Fibroblast of villous mesenchyme (primary cell): ENCODE measurements at places on chromosomes 7 and 10.
A peak's percentile ranks its signal among the peaks of the same experiment; 100 is the strongest.

DNA sequence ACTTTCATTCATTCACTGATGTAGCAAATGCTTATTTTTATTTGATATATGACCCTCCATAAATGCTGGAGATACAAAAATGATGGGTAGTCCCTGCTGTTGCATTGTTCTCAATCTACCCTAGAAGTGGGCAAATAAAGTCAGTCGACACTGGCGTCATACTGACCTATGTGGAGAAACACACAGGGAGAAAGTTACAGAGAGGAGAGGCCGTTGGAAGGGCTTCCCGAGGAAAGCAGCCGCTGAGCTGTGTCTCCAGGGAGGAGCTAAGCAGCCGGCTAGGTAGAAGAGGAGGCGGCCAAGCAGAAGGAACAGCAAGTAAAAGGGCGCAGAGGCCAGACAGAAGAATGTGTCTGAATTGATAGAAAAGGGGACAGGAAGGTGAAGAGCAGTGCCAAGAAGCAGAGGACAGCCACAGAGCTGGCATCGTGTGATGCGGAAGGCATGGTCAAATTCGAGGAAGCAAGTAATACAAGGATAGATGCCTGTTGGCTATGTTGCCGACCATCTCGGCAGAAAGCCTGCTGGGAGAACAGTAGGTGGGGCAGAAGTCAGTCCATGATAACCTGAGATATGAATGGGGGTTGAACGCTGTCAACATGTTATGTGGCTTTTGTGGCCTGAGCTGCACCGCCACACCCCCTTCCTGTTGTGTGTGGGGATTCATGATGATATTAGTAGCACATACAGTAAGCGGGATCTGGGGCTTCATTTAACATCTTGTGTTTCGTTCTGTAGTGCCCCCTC, 25.9 kb downstream of the ST8SIA6 start:
- DNase-seq: no peak

- no peak for DNase-seq
These were observed 19.1 kb downstream of the PDE1C start for GRCh38 chr7:32051128-32051527.

DNA sequence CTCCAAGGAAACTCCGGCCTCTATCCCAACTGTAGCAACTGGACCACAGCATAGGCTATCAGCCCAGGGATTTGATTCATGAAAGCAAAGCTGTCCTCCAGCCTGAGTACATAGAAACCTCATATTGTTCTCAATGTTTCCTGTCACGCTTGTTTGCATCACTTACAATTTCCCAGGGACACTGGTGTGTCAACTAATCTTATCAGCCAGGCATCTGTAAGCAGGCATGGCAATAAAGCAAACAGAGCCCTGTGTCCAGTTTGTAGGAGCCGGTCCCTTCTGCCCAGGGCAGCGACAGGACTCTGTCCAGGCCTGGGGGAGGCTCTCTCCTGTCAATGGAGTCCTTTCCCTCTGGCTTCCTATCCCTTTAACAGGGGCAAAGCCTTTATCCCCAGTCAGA, 23.0 kb upstream of the CDHR3 start:
- DNase-seq: no peak

GRCh38 chr7:129160161-129160905, 15.8 kb downstream of the TSPAN33 start:
- DNase-seq: no peak

DNA sequence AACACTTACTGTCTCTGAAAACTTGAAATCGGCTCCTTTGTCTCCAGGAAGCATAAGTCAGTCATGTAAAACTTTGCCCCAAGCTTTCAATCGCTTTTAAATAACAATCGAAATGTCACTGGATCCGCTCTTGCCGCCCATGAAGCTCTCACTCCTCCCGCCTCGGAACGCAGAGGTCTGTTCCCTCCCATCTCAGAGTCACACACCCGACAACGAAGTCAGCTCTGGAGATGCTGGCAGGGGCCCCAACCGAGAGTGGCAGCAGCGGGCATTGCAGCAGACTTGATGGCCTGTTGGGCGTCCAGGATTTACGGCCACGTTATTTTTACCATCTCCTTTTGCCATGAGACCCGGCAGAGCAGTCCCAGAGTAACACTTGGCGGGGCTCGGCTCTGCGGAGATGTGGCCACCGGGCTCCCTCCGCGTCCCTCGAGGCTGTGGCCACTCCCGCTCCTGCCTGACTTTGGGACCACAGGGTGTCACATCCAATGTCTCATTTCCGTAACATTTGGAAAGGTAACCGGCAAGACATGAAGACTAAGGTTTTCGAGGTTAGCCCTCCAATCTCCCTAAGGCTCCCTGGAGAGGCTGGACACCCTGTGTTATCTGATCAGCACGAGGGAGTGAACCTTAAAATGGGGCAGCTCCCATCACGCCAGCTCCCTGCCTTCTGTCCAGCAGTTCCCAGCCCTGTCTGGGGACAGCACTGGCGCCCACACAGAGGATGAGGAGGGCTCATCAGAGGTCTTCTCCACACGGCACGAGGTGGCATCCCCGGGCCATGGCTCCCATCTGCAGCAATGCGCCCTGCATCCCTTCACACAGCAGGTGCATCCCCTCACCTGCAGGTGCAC, 62.8 kb upstream of the ADGRA1 start:
- no peak for DNase-seq

GRCh38 chr7:33196221-33196620, 66.9 kb downstream of the BBS9 start:
- DNase-seq: no peak

DNA sequence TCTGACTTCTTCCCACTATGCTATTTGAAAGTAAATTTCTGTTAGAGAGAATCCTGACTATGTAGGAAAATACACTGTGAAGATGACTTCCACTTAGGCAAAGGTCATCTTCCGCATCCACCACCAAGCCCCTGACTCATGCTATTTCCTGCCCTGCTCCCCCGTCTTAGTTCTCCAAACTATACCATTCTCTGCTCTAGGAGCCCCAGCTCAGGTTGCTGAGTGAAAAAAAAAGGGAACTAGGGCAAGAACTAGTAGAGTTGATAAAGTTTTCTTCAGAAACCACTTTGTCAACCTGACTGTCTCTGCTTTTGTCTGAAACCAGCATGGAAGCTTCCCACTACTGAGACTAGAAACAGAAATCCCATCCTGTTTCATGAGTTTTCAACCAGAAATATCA, 96.9 kb downstream of the EVX1 start:
- DNase-seq: no peak

GRCh38 chr10:78972160-78972946, 96.4 kb upstream of the ZMIZ1 start:
- peak; percentile 92 for DNase-seq

- DNase-seq: no peak
These were observed 71.4 kb upstream of the SHH start for GRCh38 chr7:155883491-155884224.

- peak; percentile 73 for DNase-seq
These were observed 35.8 kb downstream of the VCL start for GRCh38 chr10:74033702-74034101.

DNA sequence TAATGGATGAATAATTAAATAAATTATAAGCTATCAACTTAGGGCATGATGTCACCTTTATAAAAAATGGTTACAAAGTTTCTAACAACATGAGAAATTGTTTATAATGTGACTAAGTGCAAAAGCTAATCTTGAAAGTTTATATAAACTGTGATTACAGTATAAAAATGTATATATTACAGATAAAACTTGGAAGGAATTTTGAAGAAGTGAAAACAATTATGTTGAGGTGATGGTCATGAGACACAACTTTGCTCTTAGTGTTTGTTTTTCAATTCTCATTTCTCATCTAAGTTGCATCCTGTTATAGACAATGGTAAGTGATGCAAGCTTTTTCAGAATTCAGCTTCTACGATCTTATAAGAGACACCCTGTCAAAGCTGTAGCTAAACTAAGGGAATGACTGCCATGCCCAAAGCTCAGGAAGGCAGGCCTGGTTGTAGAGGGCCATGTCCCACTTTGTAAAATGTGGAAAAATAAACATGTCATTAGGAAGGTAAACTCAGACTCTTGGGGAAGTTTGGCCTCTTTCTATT, 23.9 kb downstream of the MACC1 start:
- no peak for DNase-seq

- no peak for DNase-seq
These were observed 34.1 kb downstream of the ZRANB1 start for GRCh38 chr10:124975977-124976514.

- no peak for DNase-seq
These were observed 1.0 kb downstream of the ASAH2 start for GRCh38 chr10:50250096-50250854.

DNA sequence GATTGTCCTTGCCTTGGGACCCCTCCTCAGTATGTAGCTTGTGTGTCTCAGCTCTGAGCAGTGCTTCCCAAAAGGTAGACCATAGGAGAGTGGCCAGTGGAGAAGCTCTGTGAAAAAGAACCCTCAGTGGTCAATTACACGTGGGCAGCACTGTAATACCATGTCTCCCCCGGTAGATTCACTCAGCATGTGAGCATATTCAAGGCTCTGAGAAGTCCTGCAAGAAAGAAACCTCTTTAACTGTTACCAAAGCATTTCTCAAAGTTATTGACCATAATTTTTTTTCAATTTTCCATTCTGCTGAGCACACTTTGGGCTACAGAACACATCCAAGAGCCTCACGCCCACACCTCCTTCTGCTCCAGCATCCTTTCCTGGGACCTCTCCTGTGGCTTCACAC, 143.1 kb downstream of the RGS10 start:
- DNase-seq: no peak

DNA sequence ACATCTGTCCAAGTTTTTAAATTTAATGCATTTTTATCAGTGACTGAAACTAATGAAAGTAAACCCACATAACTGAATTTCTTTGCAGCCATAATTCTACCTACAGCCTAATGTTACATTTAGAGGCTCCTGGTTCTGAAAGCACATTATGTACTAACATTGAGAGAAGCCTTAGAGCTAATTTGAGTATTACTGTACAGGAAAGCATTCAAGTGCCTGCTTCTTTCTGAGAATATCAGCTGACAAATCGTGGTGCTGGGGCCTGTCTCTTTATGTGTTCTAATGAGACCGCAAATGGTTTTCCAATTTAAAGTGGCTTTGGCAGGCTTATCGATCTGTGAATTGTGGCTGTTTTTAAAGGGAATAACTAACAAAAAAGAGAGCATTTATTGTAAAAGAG, 32.3 kb upstream of the DGKB start:
- DNase-seq: no peak

DNA sequence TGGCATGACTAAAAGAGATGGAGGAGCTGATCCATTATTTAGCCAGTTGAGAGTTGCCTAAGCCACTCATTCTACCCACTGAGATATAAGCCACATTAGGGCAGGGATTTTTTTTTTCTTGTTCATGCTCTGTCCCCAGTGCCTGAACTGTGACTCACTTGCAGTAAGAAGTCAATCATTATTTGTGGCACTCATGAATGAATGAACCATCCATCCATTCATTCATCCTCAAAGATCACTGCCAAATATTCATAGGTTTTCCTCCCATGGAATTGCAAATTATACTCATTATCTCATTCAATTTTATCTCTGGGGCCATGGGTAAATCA, 22.8 kb upstream of the ARID5B start:
- DNase-seq: no peak

DNA sequence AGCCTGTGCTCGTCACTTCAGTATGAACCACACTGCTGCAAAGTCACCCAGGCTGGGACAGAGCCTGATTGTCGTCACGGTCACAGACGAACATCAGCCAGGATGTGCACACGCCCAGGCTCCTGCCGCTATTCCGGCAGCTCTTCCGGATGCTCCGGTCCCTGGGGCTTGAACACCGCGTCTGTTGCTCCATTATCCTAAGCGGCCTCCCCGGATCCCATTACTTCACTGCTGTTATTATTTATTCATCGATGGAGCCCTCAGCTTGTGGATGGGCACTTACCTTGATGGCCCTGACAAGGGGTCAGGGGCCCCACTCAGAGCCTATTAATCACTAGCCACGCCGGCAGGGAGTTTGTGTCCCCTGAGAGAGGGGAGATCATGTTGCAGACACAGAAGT, 120.8 kb upstream of the PCBD1 start:
- no peak for DNase-seq

- no peak for DNase-seq
These were observed 274.6 kb upstream of the SMIM30 start for GRCh38 chr7:113392841-113393540.

DNA sequence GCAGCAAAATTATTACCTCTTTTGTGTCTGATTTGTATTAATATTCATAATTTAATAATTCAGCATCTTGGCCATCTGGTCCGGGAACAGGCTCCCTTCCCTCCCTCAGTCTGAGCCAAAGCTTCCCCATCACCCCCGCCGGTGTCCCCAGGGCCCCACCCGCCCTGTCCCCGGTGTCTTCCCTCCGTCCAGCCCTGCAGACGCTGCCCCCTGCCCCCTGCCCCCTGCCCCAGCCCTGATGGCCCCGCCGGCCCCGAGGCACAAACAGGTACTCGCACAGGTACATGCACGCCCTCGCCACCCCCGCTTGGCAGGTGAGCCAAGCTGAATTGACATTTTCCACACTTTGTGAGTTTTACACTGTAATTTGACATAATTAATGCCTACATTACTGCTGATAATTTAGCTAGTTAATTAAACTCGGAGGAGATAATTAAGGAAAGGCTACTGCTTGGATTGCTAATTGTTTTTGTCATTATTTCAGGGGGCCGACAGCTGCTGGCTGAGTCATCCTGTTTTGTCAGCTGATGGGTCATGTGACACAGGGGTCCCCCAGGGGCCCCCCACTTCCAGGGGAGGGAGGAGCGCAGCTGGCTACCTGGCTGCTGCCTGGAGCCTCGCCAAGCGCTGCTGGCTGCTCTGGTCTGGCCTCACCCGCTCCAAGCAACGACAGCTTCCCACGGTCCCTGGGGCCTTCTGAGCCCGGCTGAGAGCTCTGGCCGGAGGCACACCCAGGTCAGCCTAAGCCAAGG, 36.6 kb downstream of the MICALL2 start:
- peak; percentile 13 for DNase-seq

DNA sequence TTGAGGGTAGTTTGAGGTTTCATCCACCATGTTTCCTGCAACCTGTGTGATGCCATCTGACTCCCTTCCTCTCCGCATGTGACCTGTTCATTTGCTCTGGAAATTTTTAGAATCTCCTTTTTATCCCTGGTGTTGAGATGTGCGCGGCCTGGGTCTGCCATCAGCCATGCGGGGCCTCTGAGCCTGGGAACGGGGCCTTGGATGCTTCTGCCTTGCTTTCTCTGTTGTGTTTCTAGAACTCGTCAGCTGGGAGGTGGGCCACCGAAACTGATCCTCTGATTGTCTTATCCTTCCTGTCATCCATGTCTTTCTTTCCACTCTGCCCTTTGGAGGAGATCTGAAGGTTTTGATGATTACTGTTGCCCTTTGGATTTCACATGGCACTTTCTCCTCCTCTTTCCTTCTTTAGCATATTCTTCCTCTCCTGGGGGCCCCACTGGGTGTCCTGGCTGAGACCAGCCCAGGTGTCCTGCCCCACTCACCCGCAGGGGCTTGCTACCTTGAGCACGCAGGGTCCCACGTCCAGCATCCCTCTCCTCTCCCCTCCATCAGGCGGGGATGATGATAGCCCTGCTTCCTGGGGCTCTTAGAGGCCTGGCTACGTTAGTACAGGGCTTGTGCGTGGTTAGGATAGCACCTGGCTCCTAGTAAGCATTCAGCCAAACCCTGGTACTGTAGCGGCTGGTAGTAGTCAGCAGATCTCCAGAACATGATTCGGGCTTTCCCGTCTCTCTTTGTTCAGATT, 29.9 kb downstream of the PPP2R2D start:
- no peak for DNase-seq

- DNase-seq: no peak
These were observed 6.8 kb upstream of the EIF3A start for GRCh38 chr10:119087271-119087882.

- no peak for DNase-seq
These were observed 163.6 kb downstream of the GNAT3 start for GRCh38 chr7:80348223-80348622.

- DNase-seq: no peak
These were observed 149.0 kb upstream of the TMEM106B start for GRCh38 chr7:12062062-12062461.
